ENCODE measurements at places on chromosomes 11 and 22.

DNA sequence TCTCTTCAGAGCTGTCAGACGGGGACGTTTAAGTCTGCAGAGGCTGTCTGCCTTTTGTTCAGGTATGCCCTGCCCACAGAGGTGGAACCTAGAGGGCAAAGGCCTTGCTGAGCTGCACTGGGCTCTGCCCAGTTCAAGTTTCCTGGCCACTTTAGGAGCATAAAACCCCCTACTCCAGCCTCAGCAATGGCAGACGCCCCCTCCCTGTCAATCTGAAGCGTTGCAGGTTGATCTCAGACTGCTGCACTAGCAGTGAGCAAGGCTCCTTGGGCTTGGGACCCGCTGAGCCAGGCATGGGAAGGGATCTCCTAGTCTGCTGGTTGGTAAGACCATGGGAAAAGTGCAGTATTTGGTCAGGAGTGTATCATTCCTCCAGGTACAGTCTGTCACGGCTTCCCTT, 66.6 kb upstream of the TP53I11 start:
- no peak for DNase-seq

DNA sequence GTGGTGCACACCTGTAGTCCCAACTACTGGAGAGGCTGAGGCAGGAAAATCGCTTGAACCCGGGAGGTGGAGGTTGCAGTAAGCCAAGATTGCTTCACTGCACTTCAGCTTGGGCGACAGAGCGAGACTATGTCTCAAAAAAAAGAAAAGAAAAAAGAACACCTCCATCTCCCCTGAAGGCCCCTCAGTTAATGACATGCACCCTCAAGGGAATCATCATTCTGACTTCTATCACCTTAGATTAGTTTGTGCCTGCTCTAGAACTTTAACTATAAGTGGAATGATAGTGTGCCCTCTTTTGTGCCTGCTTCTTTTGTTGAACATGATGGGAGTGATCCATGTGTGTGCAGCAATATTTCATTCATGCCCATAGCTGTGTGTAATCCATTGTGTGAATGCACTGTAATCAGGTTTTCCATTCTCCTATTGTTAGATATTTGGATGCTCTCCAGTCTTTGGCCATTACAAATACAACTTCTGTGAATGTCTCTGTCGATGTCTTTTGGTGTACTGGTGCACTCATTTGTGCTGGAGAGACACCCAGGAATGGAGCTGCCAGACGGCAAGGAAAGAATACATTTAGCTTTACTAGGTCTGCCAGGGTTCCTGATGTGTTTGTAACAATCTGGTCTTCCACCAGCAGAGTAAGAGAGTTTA, 883 bp upstream of the VPREB3 start:
- no peak for DNase-seq

- no peak for DNase-seq
These were observed 69.1 kb downstream of the FCHSD2 start for GRCh38 chr11:73072935-73073481.

DNA sequence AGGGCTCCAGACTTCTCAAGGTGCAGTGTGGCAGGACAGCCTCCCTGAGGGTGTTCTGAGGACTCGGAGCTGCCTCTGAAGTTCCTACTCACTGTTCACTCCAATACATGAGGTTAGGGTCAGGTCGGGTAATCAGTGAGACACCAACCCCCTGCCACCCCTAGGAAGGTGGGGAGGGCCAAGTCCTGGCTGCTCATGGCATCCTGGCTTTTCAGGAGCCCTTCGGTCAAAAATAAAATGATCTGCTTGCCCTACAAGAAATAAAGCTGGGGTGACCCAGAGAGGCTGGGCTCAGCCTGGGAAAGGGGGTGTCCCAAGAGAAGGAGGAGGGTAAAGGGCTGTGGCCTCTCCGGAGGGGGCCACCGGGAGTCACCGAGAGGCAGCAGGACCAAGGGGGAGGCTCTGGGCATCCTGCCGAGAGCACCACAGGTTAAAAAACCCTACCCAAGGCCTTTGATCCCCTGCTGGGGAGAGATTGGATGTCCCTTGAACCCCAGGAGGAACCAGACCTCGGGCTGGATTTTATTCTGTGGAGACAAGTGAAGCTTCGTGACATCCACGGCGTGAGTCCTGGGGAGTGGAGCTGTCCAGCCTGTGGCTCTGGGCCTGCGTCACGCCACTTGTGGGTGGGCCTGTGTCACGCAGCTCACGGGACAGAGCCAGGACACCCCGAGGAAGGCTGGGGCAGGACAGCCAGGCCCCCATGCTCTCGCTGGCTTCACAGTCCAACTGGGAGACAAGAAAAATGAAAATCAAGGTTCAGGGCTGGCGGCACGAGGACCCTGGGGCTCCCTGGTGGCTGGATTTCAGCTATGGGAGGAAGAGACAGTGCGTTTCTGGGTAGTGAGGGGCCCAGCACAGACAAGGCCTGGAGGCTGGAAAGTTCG, 102.2 kb upstream of the FGF3 start:
- DNase-seq, result no peak

DNA sequence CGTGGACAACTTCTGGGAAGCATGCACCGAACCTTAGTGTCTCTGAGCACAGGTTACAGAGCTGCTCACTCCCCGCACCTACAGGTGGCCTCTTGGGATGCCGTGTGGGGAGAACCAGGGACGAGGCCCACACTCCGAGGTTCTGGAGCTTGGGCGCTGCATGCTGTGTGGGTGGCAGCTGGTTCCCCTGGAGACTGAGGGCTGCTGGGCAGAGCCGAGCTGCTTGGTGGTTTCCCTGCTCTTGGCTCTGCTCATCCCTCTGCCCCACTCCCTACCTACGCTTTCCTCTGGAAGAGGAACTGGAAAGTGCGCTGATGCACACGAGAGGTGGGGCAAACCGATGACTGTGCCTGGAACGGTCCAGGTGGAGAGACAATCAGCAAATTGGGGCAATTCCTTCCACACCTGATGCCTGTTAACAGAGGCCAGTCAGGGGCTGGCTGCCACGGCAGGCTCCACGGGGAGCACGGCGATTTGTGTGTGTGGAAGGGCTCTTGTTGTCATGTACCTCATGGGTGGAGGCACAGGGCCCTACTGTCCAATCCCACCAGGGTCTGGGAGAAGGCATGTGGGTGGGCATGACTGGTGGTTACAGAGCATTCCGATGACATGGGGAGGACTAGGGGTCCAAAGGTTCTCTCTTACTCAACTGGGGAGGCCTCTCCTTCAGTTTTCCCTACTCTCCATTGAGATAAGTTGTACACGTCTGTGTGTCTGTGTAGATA, 60.9 kb downstream of the ST14 start:
- DNase-seq, result no peak

DNA sequence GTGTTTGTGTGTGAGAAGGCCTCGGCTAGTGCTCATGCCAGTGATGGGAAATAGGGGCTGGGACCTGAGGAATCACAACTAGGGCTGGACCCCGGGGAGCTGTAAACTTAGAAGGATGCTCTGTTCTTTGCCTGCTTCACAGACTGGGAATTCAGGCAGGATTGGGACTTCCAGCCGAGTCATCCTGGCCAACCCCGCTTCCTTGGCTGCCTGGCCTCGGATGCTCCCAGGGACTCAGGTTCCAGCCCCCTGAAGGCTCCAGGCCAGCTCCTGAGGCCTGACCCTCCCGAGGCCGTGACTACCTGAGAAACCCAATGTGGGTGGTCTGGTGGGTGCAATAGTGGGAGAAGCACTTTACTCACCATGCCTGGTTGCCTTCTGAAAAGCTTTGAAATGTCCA, 44.7 kb downstream of the IRAG1 start:
- DNase-seq, result no peak

DNA sequence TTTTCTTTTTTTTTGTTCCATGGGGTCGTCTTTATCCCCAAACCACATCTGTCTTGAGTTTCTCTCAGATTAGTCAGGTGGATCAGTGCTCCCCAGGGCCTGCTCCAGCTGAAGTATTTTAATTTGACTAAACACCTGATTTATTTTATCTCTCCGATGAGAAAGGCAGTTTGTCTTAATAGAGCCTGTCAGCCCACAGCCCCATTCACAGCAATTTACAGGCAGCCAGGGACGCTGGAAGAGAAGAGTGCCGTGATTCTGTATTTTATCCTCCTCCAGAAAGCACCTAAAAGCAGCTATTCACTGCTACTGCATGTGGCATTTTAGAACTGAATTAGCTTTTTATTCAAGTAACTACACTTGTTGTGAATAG, 164.5 kb downstream of the SOX6 start:
- DNase-seq, result no peak

Measured in GM12891 (cell line).